NCI-H2081 (cell line): ENCODE measurements at places on chromosomes 2 and 18.

DNA sequence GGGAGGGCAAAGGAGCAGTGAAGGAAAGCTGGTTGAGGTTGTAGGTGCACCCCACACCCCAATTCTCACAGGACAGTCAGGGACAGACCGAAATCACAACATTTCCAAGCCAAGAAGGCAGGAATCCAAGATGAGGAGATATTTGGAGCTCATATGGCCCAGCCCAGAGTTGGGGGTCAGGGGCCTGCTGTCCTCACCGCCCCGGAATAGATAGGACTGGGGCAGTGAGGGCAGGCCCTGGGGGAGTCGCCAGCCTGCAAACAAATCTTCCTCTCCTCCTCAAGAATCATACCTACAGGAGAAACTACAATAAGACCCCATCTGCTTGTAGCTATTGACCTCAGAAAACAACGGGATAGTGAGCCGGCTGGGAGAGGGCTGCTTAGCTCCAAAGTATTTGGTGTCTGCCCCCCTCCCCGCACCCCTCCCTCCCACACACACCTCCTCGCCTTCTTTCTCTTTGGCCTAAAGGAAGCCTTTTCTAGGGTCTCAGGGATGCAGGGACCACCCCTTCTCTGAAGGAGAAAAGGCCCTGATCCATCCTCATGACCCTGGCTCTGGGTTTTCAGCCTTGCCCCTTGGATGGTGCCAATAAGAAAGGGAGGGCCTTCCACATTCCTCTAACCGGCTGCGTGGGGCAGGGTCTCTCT lies 3.8 kb downstream of the EN1 start:
- DNase-seq, result no peak

DNA sequence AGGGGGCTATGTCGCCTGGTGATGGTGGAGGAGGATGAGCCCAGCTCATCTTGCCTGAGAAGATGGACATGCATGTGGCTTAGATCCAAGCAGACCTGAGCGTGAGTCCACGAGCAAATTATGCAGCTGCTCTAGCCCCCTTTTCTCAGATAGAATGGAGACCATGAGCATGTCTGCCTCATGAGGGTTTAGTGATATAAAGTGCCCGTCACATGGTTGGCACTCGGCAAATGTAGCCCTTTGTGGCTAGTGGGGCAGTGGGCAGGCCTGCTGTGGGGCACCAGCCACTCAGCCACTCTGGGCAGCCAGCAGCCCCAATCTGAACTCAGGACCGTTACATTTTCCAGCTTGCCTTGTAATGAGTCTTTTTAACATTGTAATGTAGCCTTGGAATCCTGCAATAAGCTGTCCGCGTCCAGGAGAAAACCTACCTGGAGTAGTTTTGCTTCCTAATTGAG lies 92.1 kb upstream of the HS6ST1 start:
- DNase-seq, result no peak

GRCh38 chr18:77811503-77811902 lies 561.9 kb downstream of the GALR1 start:
- DNase-seq, result peak; percentile 88

- DNase-seq, result no peak
Measured at GRCh38 chr18:38966841-38967240, 1401.2 kb upstream of the CELF4 start.

GRCh38 chr2:88852753-88853402 lies 161.4 kb downstream of the RPIA start:
- DNase-seq, result no peak

- DNase-seq, result no peak
Measured at GRCh38 chr18:52869349-52869923, 529.4 kb downstream of the DCC start.

GRCh38 chr2:199707593-199708185 lies 143.3 kb downstream of the FTCDNL1 start:
- DNase-seq, result no peak

- no peak for DNase-seq
Measured at GRCh38 chr18:76923485-76924085, 101.2 kb downstream of the ZNF236 start.

DNA sequence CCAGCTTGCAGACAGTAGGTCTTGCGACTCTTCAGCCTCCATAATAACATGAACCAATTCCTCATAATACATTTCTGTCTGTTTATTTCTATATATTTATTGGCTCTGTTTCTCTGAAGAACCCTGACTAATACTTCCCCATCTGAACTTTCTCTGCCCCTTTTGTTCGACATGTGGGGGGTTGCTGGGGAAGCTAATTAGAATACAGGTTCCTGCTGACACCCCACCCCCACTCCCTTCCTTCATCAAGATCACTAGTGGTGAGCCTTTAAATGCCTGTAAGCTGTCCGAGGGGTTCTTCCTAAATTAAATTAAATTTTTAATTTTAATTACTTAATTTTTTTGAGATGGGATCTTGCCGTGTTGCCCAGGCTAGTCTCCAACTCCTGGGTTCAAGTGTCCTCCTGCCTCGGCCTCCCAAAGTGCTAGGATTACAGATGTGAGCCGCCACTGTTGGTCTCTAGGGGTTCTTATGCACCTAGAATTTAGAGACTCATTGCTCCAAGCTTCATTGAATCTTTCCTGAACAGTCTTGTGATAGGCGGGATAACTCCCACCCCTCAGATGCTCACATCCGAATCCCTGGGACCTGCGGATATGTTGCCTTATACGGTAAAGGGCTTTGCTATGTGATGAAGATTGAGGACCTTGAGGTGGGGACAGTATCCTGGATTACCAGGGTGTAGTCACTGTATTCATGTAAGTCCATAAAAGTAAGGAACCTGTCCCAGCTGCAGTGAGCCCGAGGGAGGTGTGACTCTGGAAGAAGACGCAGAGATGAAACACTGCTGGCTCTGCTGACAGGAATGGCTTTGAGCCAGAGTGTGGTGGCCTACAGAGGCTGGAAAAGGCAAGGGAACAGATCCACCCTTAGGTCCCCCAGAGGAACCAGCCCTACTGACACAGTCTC lies 26.2 kb downstream of the HPCAL1 start:
- no peak for DNase-seq

DNA sequence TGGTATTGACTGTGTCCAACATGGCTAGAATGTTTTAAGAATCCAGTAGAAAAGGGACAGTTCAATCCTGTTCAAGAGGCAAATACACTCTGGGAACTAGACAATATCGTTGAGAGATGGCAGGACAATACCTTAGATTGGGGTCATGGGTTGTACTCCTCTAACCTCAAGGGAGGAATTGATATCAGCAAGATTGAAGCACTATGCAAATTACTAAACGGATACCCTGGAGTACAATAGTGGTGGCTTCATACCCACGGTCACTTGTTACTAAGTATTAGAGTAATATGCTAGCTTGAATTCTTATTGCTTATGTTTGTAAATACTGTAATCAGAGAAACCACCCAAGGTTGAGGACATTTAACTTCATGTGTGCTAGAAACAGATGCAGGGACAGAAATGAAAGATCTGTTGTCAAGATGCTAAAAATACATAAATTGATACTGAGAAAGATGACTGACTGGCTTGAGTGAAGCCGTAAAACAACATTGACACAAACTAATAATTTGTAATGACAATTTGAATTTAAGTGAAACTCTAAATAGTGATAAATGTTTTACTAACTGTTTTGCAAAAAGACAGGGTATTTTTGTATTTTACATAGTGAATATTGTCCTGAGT lies 73.3 kb downstream of the KCNJ3 start:
- DNase-seq, result no peak

- no peak for DNase-seq
Measured at GRCh38 chr2:147137711-147138110, 707.1 kb upstream of the ACVR2A start.

GRCh38 chr2:15614545-15615300 lies 23.1 kb downstream of the DDX1 start:
- no peak for DNase-seq

- no peak for DNase-seq
Measured at GRCh38 chr18:49487711-49488310, 777 bp upstream of the C18orf32 start.

GRCh38 chr18:36160959-36161371 lies 26.3 kb upstream of the MOCOS start:
- no peak for DNase-seq

GRCh38 chr2:100812116-100812515 lies 7.8 kb upstream of the NPAS2 start:
- no peak for DNase-seq

DNA sequence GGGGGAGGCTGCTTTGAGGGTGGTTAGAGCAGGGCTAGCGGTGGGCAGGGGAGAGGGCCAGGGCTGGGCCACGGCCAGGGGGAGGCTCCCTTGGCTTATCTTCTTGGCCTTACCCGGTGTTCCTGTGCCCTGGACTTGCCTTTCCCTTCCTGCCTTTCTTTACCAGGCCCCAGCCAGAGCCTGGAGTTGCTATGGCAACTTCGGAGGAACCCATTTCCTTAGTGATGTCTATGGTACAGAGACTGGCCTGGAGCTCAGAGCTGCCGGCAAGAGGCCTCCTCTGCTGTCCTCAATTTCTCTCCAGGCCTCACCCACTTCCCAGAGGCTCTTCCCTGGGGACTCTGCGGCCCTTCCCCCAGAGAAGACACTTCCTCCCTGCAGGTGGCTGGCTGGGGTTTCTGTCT lies 11.5 kb downstream of the SPEG start:
- peak; percentile 11 for DNase-seq

DNA sequence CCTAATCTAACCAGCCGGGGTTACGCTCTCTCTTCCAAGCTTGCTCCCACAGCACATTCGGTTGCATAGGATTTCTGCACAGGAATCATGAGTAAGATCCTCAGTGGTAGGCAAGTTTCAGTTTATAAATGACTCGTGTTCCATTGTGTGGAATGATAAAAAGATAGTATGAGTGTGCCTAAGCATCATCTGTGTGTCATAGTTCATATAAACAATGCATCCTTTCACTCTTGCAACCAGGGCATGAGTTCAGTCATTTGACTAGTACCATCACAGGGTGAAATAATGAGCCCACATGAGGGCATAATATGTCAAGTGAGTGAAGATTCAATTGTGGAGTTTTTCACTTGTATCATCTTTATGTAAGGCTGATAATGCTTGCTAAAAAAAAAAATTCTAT lies 417.1 kb upstream of the CDH2 start:
- DNase-seq, result no peak

DNA sequence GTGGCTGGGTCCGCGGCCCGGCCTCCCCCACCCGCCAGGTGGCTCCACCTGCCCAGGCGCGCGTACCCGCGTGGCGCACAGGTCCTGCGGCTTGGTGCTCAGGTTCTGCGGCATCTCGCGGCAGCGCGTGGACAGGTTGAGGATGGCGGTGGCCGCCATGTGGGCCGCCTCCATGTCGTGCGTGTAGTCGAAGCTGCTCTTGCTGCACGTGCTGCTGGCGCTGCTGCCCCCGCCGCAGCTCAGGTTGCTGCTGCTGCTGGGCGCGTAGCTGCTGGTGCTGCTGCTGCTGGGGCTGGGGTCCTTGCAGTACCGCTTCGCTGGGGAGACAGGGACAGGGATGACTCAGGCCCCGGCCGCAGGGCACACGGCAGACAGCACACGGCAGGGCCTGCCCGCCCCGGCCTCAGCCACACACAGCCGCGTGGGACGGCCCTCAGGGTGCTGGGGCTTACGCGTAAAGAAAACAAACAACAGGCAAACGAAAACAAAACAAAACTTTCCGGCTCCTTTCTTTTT lies 147.7 kb upstream of the PXDN start:
- no peak for DNase-seq

DNA sequence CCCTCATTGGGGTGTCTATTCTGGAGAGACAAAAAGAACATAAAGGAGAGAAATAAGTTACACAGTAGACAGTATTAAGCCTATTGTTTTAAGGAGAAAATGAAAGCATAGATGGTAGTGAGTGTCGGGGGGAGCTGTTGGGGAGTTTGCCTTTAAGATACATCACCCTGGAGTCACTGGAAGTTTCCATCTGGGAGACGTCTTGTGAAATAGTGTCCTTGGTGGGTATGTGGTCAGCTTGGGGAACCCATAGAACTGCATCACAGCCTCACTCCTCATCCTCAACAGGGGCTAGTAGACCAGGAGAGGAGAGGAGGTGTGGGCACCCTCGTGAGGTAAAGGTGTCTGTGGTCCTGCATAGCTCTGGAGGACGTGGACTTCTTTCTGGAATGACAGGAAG lies 60.6 kb downstream of the RNF144A start:
- no peak for DNase-seq

GRCh38 chr2:12728221-12728777 lies 11.6 kb downstream of the TRIB2 start:
- DNase-seq, result no peak

DNA sequence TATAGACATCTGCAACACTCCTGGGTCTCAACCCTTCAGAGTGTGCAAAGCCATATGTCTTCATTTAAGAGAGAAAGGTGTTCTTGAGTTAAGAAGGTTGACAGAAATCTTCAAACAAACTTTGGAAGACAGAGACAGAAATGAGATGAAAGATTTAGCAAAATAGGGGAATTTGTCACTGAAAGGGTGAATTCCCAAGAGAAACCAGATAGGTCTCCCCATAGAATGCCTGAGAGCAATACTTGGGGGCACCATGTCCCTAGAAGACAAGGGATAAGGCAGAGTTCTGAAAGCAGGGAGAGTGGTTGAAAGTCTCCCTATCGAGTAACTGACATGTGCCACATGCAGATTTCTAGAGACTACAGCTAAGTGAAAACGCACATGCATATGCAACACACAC lies 50.0 kb downstream of the AP1S3 start:
- DNase-seq, result no peak

GRCh38 chr2:150485871-150486538 lies 1.5 kb downstream of the RND3 start:
- peak; percentile 86 for DNase-seq

DNA sequence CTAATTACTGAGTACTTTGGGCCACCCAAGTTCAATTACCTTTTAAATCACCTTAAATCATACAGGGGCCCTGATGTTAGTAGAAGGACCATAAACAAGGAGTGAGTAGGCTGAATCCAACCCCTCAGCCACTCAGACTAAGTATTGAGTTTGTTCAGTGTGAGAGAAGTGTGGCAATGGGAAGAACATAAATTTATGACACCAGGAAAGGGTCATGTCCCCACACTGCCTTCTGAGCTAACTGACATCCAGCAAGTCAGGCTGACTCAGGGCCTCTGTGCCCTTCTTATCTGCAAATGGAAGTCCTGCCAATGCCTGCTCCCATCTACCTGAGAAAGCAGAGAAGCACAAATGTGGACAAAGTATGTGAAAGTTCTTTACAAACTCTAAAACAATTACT lies 12.9 kb downstream of the PLEKHM3 start:
- no peak for DNase-seq
